GOT3 (cell line): ENCODE measurements at places on chromosomes 11 and 22.

DNA sequence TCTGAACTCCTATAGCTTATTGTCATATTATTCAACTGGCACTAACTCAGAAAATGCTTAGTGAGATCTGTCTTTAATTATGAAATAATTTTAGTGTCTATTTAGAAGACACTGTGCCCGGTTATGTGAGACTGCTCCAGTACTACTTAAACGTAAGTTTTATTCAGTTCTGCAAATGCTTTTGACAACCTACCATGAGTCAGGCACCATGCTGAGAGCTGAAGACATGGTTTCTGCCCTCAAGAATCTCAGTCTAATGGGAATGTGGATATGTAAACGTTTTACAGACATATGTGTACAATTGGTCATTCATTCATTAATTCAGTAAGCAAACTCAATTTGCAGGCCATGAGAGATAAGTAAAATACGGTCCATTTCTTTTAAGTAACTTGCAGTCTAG, 40.0 kb downstream of the DCUN1D5 start:
- no peak for DNase-seq

- DNase-seq = no peak
These were observed 42.7 kb downstream of the SIK2 start for GRCh38 chr11:111644922-111645321.

DNA sequence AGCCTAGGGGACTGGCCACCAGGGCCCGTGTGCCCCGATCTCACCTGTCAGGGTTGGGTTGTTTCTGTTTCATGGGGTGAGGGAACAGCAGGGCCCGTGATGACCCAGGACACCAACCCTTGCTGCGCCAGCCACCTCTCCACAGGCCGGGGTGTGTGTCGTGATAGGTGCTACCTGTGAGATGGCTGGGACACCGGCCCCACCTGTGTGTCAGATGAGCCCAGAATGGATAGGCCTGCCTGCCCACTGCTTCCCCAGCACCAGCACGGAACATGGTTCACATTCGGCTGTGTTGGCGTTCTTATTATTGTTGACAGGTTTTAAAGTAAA, 7.1 kb downstream of the CLDN5 start:
- no peak for DNase-seq

- DNase-seq = no peak
These were observed 62.5 kb downstream of the MTMR3 start for GRCh38 chr22:29945435-29945834.

DNA sequence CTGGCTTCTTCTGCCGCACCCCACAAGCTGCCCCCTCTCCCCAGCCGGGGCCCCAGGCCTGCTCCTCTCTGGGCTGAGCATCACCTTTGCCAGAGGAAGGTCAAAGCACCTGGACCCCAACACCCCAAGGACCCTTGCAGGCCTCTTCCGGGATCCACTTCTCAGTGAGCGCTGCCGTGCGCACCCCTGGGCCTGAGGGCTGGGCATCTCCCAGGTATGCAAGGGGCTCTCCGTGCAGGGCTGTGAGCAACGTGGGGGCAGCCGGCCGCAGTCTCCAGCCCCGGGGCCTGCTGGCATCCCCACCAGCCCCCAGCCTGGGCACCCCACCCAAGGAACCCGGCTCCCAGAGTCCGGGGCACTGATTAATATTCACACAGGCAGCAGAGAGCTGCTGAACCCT, 64.0 kb downstream of the BRD1 start:
- no peak for DNase-seq

GRCh38 chr11:79287952-79288351, 152.9 kb downstream of the TENM4 start:
- no peak for DNase-seq

GRCh38 chr11:104772806-104773241, 125.4 kb downstream of the CASP12 start:
- DNase-seq = no peak

- DNase-seq = no peak
These were observed 16.2 kb downstream of the DYNC2H1 start for GRCh38 chr11:103125462-103125861.

DNA sequence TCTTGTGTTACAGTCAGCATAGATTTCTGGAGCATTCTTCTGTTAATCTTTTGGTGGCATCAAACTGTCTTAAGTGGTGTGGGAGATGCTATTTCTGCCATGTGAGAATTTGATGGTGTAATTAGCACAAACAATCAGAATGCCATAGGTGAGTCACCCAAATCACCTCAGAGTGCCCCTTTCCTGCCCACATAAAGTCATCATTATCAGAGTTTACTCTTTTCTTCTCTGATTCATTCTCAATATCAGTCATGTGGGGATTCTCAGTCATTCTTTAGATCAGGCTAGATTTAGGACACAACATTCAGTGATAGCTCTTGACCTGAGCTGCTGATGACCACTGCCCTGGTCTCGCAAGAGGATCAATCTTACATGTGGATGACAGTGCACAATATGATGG, 23.7 kb upstream of the MS4A6A start:
- DNase-seq = no peak

GRCh38 chr22:38870791-38871359, 1.1 kb downstream of the CBX6 start:
- no peak for DNase-seq

- no peak for DNase-seq
These were observed 12.1 kb downstream of the C11orf97 start for GRCh38 chr11:94524341-94524740.

DNA sequence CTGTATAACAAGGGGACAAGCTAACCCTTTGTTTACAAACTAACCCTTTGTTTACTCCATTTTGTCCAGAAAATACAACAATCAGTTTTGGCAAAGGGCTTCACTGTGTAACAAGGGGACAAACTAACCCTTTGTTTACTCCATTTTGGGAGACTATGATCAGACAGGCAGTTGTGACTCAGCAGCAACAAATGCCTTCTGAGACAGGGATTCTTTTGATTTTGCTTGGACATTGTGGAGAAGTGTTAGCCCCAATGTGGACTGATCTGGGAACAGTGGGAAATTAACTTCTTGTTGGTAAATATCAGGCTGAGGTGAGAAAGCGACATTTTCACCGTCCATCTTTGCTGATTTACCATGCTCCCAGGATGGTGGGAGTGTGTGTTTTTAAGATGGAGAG, 983 bp downstream of the EHF start:
- no peak for DNase-seq

DNA sequence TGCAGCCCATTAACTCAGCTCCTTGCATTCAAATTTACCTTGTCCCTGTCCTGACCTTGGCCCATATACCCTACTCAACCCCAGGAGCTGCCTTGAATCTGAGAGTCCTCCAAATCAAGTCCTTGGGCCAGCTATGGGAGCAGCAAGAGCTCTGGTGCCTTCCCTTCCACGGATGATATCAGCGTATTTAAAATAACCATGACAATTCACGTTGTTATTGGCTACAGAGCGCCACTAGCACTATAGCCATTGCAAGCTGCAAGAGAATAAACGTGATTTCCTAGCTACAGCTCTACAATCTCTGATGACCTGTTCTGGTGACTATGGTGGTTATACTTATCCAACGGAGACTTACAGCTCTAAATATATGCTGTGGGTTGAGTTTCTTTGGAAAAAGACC, 357.8 kb downstream of the LARGE1 start:
- DNase-seq = no peak

DNA sequence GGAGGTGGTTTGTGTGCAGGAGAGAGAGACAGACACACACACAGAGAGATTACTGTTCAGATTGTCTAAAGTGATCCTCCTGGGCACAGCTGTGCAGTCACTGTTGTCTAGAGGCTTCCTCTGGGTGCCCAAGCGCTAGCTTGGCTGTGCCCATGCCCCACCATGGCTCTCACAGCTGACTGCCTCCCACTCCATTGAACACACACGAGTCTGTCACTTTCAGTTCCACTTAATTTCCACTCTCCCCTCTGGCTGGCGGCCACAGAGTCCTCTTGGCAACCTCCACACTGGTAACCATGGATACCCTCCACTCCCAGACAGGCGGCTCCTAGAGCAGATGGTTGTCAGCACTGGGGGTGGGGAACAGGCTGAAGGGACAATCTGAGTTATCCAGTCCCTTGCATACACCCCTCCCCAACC, 29.1 kb downstream of the MAP6 start:
- DNase-seq = no peak

GRCh38 chr11:12303421-12304149, 73.8 kb upstream of the PARVA start:
- DNase-seq = no peak

GRCh38 chr11:34358258-34358727, 483 bp upstream of the ABTB2 start:
- DNase-seq = no peak

GRCh38 chr11:128180441-128181087, 406.8 kb downstream of the ETS1 start:
- DNase-seq = no peak

- no peak for DNase-seq
These were observed 20.8 kb upstream of the LMO2 start for GRCh38 chr11:33912405-33913361.

DNA sequence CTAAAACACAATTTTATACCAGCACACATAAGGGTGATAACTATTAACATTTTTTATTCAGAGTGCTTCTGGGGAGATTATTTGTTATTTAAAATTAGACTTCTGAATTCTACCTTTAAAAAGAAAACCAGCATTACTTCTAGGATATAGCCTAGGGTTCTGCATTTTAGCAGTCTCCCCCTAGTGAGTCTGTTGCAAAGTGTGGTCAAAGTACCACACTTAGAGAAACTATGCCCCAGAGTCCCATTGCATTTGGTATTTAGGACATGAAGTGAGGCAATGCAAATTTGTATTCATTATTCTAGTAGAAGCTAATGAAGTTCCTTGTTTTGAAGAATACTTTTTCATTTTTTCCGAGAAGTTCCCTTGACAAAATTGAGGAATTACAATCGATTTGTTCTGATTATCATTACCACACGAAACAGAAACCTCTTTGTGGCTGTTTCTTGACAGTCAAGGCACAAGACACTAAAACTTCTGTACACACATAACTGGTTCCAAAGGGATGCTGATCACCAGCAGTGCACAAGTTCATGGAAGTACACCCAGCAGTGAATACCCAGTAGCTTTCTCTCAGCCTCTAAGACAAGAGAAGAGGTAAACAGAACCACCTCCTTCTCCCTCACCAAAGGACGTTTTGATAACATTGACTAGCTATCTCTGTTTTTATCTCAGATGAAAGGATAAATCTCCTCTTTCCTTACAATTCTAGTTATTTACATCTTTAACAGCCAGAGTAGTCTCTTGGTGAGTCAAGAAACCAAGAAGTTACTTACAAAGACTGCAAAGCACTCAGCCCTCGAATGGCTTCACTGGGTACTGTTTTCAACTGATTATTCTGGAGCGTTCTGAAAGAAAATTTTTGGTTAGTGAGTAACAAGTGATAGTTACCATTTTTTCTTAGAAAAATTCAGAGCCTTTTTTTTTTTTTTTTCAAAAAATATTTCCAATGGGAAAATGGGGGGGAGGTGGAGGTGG, 27.6 kb upstream of the CCDC34 start:
- DNase-seq = no peak

DNA sequence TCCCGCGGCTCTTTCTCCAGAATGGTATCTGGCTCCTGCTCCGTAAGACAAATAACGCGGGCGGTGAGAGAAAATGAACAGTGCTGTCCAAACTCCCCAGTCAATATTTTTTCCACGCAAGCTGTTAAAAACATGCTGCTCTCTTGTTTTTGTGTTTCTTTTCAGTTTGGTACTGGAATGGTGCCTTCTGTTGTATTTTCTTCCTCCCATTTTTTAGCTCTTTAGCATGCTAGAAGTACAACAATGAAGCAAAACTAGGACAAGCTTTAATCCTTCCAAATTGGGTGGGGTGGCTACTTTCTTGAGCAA, 599 bp upstream of the PPP2R1B start:
- DNase-seq = no peak

DNA sequence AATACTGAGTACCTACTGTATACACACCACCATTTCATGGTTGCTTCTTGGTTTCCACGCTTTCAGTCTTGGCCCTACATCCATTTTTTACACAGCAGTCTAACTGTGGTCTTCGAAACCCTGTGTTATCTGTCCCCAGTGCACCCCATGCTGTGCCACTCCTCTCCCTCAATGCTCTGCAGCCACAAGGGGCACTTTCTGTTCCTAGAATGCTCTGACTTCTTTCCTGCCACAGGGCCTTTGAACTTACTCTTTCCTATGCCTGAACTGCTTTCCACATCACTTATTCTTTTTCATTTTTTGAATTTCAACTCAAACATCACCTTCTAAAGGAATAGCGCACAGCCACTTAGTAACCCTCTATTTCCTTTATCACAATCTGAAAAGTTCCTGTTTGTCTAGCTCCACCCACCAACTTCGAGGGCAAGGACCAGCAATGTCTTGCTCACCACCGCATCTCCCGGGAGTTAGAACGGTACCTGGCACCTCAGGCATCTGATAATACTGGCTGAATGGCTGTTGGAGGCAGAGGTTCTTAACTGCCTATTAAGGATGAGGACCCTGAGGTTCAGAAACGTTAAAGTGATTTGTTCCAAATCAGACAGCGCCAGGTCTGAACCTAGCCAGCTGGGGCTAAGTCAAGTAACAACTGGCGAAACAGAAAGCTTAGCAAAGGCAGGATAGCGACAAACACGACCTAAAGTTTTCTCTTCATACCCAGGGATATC, 568 bp downstream of the ALG8 start:
- no peak for DNase-seq

DNA sequence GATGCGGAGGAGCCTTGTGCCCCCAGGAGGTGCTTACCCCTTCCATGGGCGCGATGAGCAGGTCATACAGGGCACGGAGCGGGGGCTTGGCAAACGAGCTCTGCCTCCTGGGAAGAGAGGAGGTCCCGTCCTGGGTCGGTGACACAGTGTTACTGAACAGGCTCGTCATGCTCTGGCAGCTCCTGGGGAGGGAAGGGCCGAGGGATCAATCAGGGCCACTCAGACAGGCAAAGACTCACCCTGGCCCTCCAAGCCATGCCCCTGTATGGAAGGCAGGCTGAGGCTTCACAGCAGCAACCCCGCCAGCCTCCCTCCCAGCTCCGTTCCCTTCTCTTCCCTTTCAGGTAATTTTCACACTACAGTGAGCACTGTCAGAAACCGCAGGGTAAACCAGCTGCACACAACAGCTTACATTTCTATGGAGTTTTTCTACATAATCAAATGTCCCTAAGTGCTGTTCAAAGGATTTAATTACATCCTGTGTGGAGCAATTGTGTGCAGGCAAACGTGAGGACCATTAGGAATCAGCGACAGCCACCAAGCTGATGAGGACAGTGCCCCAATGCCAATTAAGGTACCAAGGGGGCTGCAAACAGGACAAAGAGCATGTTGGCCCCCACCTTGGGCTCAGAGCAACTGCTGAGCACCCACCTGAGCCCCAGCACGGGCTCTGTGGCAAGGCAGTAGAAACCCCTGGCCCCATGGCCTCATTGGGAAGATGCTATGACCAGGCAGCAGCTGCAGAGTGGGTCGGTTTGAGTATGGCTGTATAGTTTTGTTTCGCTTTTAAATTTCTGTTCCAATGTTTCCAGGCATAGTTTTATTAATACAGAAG, 95.4 kb upstream of the PITPNB start:
- DNase-seq = no peak

- DNase-seq = no peak
These were observed 11.9 kb upstream of the AMPD3 start for GRCh38 chr11:10443152-10443551.

- no peak for DNase-seq
These were observed 52.9 kb upstream of the FDX1 start for GRCh38 chr11:110376711-110377324.

GRCh38 chr11:126344141-126345080, 11.1 kb upstream of the ST3GAL4 start:
- no peak for DNase-seq
